CD4-positive, alpha-beta memory T cell (primary cell): ENCODE measurements at places on chromosomes 11 and 22.
A peak's percentile ranks its signal among the peaks of the same experiment; 100 is the strongest.

- DNase-seq, result no peak
Measured at GRCh38 chr11:116733043-116733755, 39.6 kb downstream of the BUD13 start.

DNA sequence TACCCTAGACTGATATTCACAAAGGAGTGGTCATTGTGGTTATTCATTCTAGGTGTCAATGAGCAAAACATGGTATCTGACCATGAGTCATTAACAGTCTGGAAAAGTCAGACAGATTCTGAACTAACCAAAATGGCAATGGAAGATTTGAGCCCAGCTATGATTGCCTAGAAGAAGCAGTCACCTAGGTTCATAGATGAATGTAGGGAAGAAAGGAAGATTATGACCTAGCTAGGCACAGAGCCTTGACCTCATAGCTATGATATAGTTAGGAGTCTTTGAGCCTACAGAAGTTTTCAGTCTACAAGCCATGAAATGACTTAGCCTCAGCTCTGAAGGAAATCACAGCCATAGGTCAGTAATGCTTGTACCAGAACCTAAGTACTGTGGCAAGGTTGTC is 351 bp downstream of the OR56A4 start:
- no peak for DNase-seq

- peak; percentile 90 for DNase-seq
Measured at GRCh38 chr22:37607010-37607934, 1.4 kb upstream of the GGA1 start.

DNA sequence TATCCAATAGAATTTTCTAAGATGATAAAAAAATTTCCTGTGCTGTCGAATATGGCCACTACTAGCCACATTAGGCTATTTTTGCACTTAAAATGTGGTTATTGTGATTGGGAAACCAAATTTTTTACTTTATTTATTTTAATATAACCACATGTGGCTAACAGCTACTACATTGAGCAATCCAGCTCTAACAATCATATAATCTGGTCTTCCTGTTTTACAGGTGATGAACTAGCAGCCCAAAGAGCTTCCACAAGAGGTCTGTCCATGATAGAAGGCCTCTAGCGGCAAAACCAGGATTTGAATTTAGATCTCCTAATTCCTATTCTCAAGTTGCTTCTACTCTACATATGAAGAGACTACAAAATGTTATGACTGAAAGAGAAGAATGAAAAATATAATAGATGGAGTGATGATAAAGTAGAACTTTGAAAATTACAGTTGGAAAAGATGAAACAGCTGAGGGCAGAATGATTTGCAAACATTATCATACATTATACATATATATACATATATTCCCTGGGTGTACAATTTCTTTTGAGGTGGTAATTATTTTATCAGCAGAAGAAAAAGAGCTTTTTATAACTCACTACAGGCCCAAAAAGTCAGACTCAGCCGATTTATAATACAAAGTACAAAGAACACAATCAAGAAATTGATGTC is 363.5 kb upstream of the PITPNB start:
- no peak for DNase-seq

DNA sequence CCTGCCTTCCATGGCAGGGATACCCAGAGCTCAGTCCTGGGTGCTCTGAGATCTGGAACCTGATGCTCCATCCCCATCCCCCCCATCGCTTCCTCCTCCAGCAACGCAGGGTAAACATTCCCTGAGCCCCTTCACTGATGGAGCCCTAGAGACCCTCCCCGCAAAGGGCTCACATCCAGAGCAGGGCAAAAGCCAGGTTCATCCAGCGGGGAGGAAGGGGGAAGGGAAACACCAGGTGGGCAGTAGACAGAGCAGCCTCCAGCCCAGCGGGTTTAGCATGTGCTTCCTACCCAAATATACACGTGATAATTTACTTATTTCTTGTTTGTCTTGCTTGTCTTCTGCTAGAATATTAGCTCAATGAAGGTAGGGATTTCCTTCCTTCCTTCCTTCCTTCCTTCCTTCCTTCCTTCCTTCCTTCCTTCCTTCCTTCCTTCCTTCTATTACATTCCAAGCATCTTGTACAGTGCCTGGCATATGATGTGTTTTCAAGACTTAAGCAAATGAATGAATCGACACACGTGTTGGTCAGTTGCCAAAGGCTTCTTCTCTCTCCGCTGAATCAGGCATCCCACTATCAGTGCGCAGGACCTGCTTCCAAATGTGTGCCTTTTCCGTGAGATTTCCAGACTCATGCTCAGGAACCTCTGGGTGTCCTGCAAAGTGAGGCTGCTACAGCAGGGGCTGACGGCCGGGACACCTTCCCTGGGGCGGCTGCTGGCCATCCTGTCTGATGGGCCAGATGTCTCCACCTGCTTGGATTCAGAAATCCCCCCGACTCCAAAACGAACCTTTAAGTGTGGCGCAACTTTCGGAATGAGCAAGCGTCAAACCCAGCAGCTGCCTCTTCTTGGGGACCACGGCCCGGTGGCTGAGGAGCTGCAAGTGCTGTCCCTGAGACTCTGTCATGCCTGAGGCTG is 955.1 kb downstream of the BRD1 start:
- no peak for DNase-seq

GRCh38 chr11:30314625-30315024 is 8.3 kb upstream of the ARL14EP start:
- DNase-seq, result no peak

GRCh38 chr22:37819105-37819433 is 4.1 kb upstream of the GALR3 start:
- DNase-seq, result no peak

DNA sequence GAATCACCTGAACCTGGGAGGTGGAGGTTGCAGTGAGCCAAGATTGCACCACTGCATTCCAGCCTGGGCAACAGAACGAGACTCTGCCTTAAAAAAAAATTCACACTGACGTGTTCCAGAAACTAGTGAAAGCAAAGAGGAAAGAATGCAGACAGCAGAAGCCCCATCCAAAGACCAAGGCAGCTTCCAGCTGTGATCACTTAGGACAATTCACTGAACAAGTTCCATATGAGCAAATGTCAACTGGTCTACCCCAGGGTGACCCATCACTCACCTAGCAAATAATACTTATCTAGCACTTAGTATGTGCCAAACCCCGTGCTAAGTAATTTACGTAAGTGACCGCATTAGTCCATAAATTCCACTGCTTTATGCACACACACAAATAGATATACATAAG is 138.9 kb downstream of the LARGE1 start:
- DNase-seq, result no peak

DNA sequence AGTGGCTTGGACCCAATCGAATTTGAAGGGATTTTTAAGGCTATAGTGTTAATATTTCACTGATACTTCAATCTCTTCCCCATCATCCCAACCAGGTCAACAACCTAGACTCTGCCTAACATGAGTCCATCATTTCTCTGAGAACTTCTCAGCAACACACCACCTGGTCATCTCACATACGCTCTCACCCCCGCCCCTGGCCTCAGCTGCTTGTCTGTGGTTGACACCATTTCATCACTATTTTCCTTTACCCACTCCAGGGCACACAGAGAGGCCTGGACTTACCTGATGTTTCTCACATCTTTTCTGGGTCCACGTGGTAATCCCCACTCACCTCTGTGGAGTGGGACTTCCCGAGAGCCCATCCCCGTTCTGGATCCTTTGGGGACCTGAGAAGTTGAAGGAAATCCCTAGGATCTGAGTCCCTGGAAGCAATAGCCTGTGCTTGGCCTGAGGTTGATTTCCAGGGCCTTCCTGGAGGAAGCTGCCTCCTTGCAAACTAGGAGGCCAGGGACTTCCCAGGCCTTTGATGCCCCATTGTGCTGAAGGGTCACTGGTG is 3.2 kb downstream of the P2RX3 start:
- no peak for DNase-seq

GRCh38 chr11:88590361-88590760 is 252.8 kb upstream of the CTSC start:
- DNase-seq, result no peak

GRCh38 chr22:43840851-43841250 is 21.5 kb downstream of the SULT4A1 start:
- no peak for DNase-seq
